ENCODE measurements at places on chromosomes 12 and 14.

- no peak for DNase-seq
Observed at GRCh38 chr12:76033081-76034011, 1.8 kb upstream of the PHLDA1 start.

DNA sequence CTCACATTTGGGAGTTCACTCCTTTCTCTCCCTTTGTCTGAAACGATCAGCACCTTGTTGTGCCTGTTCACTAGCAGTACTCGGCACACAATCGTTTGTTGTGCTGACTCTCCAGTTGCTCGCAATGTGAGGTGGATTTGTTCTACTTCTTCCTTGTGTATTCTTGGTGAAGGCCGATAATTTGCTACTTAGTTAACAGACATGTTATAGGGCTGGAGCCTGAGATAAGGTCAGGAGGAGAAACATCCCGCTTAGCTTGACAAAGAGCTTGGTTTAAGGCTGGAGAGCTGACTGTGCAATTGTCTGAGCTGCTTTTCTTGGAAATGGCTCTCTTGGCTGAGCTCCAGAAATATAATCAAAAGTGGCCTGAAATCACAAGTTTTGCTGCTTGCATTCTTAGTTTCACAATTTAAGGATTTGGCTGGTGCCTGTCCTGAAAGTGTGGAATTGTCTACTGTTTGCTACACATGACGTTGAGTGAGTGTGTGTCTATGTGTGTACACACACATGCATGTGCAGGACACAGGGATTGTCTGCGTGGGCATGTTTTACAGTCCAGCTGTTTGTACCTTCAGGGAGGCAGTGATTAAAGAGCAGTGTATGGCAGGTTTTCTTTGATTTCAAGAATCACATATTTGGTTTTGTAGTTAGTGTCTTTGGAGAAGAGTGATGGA, 77.7 kb downstream of the ARF6 start:
- DNase-seq, result peak; percentile 63

DNA sequence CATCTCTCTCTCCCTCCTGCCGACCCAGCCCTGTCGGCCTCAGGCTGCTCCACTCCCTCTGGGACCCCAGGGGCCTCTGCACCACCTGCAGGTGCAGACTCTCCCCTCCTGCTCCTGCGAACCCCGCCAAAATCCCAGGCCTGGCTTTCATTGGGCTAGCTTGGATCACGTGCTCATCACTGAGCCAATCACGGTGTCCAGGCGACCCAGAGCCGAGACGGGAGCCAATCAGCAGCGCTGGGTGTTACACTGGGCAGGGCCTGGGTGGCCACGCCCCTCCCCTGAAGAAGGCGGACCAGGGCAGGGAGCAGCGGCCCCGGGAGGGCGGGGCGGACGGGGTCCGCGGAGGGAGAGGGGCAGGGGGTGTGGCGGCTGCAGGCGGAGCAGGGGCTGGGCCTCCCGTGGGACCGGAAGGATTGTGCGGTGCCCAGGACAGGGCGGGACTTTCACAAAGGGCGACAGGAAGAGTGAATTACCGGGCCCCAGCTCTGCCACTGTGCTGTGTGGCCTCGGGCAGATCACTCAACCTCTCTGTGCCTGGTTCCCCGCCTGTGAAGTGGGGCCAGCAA, 66.6 kb upstream of the FBRSL1 start:
- no peak for DNase-seq

DNA sequence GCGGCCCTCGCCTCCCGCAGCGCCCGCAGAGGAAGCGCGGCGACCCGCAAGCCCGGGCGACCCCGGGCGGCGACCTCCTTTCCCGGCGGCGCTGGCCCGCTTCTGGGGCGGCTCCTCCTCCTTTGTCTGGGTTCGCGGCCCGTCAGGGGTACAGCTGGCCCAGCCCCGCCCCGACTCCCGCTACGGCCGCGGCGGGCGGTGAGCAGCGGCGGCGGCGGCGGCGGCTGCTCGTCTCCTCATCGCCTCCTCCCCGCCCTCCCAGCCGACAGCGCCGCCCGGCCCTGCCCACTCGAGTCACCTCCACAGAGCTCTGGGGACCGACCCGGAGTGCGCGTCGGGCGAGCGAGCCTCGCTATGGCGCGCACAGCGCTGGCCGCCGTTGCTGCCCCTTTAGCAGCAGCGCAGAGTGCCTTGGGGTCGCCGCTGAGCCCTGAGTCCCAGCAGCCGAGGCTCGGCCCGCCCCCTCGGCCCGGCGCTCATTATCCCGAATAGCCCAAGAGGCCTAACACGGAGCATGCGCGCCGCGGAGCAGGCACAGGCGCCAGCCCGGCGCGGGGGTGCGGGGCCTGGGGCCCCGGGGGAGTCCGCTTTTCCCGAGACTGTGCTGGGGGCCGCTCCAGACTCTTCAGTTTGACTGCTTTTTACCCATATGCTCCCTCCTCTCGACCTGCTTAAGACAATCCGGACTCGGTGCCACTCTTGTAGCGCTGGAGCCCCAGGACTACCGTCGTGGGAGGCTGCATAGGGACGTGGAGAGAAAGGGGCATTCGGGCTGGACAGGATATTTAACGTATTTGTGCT, at the start of gene SOS2:
Gene SOS2, minus strand, starts transcription at position 104 of the 801 bp plus-strand sequence. CDS start 295 bp downstream, outside the sequence.
- DNase-seq, result peak; percentile 87

DNA sequence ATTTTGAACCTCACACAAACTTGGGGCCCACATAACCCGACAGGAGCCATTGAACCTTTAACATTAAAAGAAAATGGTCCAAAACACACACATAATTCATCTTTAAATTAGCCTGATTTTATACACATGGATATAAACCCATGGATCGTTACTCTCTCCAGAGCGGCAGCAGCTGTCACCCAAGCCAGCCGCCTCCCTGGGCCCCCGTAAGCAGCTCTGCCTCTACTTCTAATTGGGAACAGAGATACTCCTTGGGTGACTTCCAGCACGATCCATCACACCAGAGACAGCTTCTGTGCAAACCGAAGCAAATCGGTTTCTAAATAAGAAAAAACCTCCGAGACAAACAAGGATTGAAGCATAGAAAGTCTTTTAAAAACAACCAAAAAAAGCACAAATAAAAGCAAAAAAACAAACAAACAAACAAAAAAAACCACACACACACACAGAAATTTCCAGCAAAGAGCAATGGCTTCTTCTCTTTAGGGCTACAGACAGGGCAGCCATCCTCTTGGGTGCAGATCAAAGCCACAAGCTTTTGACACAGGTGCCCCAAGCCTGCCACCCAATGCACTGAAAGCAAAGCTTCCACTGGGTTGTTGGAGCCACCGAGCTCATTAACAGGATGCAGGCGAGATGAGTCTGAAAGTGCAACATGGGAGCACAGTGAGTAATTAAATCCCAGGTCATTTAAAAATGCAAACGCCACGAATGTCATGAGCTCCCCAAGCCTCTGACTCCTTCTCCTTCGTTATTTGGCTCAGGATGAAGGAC, 156.9 kb downstream of the DPF3 start:
- DNase-seq, result no peak

DNA sequence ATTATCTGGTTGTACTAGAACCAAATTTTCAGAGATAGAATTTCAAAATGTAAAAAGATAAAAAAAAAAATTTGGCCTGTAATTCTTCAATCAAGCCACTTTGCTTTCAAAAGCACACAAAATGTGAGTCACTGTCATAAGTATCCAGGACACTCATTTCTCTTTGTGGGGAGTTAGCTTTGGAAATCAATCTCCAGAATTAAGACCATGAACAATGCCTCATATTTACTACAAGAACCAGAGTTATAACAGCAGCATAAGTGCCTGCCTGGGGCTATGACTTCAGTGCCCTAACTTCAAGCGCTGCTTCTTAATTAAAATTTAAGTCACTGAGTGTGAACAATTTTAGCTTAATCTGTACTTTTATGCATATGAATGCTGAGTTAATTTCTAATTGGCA, 162.1 kb downstream of the C12orf42 start:
- no peak for DNase-seq

DNA sequence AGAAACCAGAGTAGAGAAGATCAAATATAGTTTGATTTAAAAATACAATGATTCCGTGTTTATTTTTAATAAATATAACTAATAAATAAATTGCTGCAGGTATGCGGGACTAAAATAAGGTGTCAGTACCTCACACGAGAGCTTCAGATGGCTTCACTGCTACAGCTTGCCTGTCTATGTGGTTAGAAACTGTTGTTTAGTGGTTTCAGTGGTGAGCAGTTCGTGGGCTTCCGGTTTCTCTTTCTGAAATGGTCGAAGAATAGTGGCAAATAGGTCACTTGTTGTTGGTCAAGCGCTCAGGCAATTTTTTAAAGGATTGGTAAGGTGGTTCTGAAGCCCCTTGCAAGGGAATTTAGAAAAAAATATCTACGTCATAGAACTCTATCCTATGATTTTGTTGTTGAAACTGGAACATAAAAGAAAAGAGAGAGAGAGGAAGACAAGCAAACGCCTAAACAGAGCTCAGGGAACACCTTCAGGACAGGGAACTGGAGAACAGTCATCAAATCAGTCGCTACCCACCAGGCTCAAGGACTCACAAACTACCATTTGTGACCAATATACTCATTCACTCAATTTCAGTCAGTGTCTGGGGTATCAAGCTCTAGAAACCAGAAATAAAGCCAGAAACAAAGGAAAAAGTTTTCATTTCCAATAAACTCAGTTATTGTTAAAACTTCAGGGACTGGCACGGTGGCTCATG, 31.3 kb downstream of the GABARAPL1 start:
- no peak for DNase-seq

DNA sequence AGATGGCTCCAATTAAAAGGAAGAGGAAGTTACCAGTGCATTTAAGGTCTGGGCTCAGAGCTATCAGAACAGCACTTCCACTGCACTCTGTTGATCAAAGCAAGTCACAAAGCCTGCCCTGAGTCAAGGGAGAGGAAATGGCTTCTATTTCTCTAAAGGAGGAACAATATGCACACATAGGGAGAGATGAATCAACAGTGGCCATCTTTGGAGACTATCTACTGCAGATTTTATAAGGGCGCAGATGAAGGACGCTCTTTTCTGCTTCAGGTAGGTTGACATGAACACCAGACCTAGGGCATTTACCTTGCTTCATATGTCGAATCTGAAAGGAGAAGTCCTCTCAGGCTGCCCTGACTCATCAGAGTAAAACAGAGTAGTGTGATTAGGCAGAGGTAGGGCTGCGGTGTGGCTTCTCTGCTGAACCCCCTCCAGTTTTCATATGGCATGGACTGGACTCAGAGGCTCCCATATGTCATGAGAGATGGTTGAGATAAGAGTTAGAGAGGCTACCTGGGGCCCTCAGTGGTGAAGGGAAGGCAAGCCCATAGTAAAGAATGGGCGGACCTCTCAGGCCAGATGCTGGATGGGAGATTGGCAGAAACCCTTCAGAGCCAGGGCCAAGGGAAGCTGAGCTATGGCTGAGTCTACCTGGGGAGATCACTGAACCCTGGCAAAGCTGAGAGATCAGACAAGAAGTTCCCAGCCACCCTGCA, 84.4 kb downstream of the ARF6 start:
- DNase-seq, result no peak

GRCh38 chr14:40345334-40345733, 913.1 kb upstream of the FBXO33 start:
- no peak for DNase-seq

GRCh38 chr12:124675881-124676713, 108.7 kb upstream of the NCOR2 start:
- no peak for DNase-seq

Data from KG1 (cell line).